Amygdala (tissue), 56 donors: ENCODE measurements at places on chromosomes 16 and 17.

DNA sequence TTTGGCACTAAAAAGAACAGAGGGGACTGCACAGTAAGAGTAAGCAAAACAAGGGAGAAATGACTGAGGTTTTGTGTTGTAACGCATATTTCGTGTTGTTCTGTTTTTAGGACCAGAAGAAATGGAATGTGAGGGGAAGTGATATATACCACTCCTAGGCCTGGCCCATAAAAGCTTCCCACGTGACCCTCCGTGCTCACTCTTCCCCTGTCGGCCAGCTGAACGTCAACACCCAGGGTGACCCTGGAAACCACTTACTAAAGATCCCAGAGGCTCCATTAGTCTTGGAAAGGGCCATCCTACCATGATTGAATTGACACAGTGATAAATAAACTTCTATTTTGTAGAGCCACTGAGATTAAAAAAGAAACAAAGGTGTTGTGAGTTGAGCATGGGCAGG is 79.8 kb downstream of the HELZ start:
- no peak for DNase-seq

DNA sequence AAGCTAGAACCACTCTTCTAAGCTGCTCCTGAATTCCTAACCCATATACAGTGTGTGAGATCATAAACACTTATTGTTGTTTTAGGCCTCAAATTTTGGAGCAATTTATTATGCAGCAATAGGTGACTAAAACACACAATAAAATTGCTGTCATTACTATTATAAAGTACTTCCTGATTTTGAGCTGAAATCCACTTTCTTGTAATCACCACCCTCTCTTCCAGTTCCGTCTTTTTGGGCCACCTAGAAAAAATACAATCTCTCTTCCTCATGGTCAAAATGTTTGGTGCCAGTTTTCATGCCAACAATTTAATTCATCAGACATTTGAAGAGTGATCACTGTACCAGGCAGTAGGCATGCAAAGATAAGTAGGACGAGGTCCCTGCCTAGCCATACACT is 43.3 kb upstream of the NF1 start:
- no peak for DNase-seq

DNA sequence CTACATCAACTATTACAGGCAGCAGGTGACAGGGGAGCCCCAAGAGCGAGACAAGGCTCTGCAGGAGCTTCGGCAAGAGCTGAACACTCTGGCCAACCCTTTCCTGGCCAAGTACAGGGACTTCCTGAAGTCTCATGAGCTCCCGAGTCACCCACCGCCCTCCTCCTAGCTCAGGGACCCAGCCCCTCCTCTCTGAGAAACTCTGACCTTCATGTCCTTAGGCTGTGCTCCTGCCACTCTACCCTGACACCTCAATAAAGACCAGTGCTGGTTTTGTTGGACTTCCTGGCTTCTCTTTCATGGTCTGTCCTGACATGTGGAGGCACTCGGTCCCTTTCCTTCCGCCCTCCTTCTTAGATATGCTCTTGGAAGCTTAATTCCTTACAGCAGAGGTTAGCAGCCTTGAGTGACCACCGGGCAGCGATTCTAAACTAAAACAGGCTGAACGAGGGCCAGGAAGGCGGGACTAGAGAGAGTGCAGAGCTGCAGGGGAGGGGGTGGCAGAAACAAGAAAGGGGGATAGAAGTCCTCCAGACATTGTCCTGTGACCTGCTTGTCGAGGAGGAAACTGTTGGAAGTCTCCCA is 915 bp downstream of the AHSP start:
- DNase-seq, result no peak

- no peak for DNase-seq
These were observed 4.4 kb downstream of the CD300E start for GRCh38 chr17:74619077-74619673.

DNA sequence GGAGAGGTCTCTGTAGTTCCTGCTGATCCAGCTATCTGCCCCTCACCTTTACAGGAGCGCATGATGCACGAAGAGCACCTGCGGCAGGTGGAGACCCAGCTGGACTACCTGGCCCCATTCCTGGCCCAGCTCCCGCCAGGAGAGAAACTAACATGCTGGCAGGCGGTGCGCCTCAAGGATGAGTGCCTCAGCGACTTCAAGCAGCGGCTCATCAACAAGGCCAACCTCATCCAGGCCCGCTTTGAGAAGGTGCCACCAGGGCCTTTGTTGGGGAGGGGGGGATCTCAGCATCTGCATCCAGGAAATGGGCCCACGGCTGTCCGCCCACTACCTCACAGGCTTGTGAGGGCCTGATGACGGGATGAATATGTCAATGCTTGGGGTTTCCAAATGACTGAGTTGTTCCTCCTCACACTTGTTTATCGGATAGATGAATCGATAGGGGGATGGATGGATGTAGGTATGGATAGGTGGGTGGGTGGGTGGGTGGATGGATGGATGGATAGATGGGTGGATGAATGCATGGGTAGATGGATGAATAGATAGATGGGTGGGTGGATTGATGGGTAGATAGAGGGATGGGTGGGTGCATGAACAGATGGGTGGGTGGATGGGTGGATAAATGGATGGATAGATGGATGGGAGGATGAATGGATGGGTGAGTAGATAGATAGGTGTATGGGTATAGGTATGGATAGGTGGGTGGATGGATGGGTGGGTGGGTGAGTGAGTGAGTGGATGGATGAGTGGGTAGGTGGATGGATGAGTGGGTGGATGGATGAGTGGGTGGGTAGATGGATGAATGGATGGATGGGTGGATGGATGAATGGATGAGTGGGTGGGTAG is 7.0 kb upstream of the KATNB1 start:
- no peak for DNase-seq

GRCh38 chr16:2152695-2153506 is 2.7 kb upstream of the TRAF7 start:
- no peak for DNase-seq

DNA sequence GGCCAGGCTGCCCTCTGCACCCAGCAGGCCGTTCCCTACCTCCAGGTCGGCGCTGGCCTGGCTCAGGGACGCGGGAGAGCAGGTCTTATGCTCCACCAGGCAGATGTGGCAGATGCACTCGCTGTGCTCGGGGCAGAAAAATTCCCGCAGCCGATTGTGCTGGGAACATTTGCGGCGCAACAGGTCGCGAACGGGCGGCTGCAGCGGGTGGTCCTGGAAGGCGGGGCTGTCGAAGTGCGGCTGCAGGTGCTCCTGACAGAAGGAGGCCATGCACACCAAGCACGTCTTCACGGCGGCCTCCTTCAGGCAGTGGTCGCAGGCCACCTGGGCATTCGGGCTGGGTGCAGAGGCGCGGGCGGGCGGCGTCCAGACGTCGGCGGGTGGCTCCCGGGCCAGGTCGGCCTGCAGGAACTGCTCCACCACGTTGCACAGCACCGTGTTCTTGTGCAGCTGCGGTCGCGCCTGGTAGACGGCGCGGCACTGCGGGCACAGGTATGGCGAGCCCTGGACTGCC is 439 bp downstream of the TRIM25 start:
- DNase-seq, result no peak

GRCh38 chr17:50421308-50422051 is 4.5 kb upstream of the ACSF2 start:
- no peak for DNase-seq

DNA sequence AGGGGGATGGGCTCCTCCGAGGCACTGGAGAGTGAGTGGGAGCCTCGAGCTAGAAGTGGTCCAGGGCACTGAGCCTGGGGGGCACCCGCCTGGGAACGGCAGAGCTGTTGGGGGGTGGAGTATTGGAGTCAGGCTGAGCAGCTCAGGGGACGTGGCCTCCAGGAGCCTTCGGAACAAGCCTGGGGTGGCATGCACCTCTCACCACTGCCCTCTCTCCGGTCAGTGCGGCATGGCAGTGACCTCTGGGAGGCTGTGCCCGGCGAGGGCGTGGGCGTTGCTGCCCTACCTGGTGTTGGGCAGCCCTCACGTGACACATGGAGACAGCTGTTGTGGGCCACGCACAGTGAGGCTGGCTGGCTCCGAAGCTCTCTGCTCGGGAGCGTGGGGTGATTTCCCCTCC is 13.9 kb downstream of the PRSS27 start:
- DNase-seq, result no peak

DNA sequence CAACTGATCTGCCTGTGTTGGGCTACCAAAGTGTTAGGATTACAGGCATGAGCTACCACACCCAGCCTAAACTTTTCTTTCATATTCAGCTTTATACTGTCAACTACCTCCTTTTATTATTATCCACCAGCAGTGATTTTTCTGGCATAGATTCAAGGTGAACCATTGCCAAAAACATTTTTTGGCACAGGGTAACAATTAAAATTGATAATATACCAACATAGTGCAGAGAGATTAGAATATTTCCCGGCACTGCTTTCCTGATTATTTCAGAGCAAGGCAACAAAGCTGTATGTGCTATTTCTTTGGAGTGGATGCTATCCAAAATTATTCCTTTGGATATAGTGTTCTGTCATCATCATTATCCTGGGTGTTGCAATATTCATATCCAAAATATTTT is 781.6 kb upstream of the SOX9 start:
- DNase-seq, result no peak

GRCh38 chr16:87970186-87970585 is 19.0 kb downstream of the BANP start:
- DNase-seq, result no peak

DNA sequence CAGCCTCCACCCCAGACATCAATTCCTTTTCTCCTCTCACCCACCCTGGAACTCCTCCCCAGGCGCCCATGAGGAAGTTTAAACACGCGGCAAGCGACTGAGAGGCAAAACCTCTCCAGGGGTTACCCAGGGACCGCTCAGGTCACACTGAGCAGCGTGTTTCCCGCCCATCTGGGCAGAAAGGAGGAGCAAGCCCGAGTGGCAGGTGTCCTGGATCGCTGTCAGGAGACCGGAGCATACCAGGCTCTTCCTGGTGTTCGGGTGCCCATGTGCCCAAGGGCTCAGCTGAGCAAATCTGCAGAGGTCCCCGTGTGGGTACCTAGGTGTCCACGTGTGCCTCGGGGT is 491 bp downstream of the SLC25A19 start:
- no peak for DNase-seq

GRCh38 chr17:47210105-47210504 is 957 bp downstream of the MYL4 start:
- DNase-seq, result no peak

GRCh38 chr17:58661499-58661898 is 30.3 kb downstream of the TEX14 start:
- no peak for DNase-seq
